HT1080 (cell line): ENCODE measurements at places on chromosomes 12 and 14. TPM values are rescaled to one million over a fixed set of nuclear protein-coding genes. Genes with fewer than 3 reads are reported as not detected.
A peak's percentile ranks its signal among the peaks of the same experiment; 100 is the strongest.

GNG2 gene
- total RNA-seq, result 3.3 and 5.1 TPM in 2 replicates

DNA sequence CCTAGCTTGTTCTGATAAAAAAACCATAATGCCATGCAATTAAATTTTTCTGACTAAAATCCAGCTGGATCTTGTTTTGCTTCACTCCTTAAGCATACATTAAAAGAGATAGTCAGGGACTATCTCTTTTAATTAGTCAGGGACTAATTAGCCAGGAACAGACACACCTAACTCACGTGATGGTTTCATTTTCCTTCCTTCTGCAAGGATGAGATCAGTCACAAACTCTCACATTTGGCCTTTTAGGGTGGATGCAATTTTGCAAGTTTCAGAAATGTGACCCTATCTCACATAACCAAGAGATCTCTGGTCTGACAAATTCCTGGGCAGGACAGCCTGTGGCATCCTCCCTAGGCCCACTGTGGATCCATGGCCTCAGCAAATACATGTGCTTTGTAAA lies 62.4 kb downstream of the SETD3 start:
- DNase-seq, result no peak

KRT4 gene
- total RNA-seq, result not detected in 2 replicates

PTPRB gene
- total RNA-seq, result 0.77 and 0.87 TPM in 2 replicates

DNA sequence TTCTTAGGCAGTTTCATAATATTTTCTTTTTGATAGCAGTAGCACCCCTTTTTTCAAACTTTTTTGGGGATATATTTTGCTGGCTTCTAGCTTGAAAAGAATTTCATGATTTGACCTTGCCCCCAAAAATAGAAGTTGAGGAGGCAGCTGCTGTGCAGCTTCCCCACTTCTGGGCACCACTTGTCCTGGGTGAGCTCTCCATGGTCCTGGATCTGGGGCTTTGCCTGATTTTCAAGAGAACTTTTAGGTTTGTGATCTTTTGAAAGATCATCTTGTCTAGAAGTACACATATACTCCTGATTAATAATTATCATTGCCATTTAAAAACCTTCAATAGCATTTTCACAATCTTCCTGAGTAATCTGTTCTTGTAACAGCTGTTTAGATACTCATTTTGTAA lies 271.6 kb downstream of the NPAS3 start:
- no peak for DNase-seq

MYO1H gene
- total RNA-seq, result not detected in 2 replicates

GPR135 gene
- total RNA-seq, result 0.84 and 1.0 TPM in 2 replicates

DNA sequence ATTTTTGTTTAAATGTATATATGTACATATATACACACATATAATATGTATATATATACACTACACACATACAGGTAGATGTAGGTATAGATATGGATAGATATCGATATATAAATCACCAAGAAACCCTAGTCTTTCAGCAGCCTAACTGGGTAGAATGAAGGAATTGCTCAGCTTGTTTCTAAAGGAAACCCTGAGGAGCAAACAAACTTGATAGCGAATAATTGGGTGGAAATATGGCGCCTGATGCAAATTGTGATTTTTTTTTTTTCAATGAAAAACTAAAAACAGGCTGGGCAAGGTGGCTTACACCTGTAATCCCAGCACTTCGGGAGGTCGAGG lies 254 bp upstream of the CCDC177 start:
- DNase-seq, result no peak

DNA sequence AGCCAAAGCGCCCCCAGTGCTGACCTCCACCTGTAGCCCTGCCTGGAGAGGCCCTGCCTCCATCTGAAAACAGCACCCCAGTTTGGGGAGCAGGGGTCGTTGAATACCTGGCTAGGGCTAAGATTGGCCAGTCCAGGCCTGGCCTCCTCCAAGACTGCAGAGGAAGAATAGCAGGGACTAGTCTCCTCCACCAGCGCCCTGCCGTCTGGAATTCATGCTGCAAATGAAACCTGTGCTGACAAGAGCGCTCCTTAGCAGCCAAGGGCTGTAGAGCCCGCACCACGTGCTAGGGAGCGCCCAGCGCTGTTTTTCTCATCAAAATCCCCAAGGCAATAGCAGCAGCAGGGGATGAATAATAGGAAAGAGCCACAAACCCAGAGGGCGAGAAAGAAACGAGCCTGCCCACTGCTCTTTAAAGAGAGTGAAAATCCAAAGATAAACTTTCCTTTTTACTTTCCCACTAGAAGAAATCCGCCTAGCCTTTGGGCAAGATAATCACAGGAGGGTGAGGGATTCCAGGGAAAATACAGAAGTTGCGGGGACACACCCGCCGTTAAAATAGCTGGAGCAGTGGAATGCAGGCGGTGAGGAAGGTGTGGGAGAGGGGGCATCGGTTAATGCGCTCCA lies 3.3 kb downstream of the COL2A1 start:
- peak; percentile 63 for DNase-seq
